NCI-H69 (cell line): ENCODE measurements at places on chromosomes 6 and 20.

DNA sequence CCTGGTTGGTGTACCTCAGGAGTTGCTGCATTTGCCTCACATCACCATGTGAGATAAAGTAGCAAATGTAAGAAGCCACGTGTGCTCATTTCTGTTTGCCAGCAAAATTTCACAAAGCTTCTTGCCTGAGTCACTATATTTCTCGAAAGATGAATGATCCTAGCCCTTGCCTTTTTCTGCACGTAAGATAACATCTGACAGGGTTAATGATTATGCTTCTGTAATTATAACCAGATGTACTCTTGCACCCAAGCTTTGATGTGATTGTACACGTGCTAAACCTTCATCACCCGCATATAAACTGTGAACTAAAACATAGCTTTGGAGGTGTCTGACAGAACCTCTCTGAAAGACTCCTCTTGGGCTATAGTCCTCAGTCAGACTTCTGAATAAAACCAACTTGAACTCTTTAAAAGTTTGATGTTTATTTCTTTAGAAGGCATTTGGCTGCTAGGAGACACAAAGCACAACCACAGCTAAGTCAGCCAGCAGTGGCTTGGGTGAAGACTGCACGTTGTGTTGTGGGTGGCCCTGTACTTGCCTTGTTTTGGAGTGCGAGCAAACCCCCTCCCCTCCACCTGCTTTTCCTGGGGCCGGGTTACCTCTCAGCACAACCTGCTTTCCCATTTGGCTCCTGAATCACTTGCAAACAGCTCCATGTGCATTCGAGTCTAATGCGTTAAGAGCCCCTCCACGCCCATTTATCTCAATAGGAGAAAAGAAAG, 19.3 kb downstream of the PROKR2 start:
- DNase-seq: no peak

DNA sequence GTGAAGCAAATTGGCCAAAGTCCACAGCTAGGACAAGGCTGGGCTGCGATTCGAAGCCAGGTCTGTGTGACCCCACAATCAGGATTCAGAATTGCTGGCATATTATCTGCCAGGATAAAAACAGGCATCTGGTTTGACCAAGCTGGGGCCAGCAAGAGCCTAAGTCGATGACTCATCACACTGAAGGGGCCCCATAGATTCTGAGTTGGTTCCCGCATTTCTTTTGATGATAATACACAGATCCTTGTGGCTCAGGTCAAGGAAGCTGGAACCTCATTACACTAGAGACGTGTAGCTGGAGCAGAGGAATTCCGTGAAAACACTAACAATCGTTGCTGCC, 6.5 kb downstream of the KCNB1 start:
- DNase-seq: no peak

- DNase-seq: peak; percentile 5
Measured at GRCh38 chr6:112330071-112330878, 16.9 kb upstream of the RFPL4B start.

DNA sequence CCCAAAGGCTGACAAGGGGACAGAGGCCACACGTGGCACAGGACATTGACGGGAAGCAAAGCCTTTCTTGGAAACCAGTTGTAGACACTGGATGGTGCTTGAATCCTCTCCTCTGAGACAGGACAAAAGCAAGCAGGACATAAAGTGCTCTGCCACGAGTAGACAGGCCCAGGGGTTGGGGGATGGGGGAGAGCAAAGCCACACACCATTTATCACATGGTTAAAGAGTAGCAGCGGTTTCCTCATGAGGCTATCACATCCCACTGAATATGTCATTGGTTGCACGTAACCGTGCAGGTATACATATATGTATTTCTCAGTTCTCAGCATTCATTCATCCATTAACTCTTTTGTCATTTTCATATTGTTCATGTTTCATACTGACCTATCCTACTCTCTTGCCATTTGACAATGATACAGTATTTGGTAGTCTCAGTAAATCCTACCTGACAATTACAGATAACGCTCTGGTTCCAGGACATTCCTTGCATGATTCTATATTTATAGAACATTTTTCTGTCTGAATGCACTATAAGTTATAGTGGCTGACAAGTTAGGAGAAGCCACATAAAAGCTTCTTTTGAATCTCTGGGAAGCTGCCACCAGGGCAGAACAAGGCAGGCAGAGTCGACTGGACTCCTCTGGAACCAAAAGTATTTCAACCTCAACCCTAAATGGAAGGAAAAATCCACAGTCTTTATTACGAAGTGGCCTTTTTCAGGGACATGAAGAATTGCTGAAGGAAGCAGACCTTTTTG, 23.5 kb downstream of the METTL24 start:
- no peak for DNase-seq
